ENCODE measurements at places on chromosomes 7 and 10.

- DNase-seq = no peak
These were observed 27.8 kb downstream of the DMBT1 start for GRCh38 chr10:122588381-122588780.

DNA sequence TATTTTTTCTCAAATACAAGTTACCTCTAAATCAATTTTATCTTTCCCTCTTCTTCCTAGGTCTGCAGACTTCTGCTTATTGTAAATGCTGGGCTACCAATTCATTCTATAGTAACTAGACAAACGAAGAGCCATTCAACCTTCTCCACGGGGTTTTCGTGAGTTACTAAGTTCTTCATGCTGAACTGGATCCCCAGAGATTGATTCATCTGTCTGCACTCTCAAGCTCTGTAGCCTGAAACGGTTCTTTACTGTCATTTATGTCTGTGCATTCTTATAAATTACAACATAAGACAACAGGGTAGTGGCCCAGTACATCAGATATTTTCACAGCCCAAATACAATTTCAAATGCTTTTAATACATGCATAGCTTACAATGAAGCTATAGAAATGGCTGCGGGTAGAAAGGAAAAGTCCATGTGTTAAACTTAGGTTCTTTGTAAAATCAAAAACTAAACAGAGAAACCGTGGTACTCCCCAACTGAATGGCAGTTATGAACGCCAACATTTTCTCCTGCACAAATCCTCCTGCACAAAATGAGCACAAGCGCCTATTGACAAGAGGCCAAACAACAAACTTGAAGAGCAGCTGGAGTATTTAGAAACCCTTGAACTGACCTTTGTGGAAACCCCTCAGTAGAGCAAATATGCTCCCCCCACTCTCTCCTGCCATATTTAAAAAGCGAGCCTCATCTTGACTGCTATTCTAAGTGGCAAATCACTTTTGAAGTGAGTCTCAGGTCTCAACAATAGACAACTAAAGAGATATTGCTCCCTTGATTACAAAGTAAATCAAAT, 20.7 kb downstream of the LAMB1 start:
- no peak for DNase-seq

DNA sequence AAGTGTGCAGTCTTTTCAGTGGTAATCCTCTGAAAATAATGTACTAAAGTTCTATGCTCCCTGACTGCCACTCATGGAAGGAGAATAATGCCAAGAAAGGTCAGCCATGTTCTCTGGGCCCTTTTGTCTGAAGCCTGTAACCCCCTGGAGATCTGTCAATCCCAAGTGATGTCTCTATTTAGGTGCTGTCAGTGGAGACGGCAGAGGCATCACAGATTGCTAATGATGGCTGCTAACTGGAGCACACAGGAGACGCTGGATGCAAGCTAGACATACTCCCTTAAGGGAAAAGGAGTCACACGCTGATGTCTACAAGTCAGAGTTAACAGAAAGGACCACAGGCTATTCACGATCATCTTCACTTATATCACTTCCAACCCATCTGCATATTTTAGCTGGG, 118.8 kb downstream of the RSU1 start:
- no peak for DNase-seq

DNA sequence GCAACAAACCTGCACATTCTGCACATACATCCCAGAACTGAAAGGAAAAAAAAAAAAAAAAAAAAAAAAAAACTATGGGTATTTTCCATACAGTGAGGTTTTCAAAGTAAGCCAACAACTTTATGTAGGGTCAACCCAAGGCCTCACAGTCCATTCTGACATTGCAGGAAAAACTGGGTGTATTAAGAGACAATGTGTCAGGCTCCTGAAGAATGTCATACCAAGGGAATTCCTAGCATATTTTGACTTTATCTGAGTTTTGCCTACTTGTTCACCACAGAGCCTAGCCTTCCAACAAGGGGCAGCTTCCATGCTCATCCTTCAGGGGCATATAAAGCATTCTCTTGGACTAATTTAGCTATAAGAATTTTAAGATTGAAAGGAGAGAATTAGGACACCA, 368.9 kb downstream of the PLXDC2 start:
- DNase-seq = no peak

- DNase-seq = peak; percentile 54
These were observed 34.7 kb downstream of the MRPS24 start for GRCh38 chr7:43834463-43835251.

DNA sequence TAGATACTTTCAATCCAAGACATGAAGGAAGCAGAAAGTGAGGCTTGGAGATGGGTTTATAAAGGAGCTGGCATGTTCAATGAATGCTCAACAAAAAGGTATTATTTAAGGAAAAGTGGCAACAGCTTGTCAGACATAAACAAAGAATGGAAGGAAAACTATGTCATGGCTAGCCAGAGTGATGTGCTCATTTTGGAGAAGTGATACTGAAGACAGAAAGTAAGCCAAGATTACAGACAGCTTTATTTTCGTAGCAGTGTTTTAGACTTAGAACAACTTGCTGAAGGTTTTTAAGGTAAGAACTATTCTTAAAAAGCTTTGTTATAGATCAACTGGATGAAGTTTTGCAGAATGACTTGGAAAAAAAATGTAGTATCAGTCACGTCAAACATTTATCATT, 160.5 kb upstream of the FERD3L start:
- DNase-seq = no peak

DNA sequence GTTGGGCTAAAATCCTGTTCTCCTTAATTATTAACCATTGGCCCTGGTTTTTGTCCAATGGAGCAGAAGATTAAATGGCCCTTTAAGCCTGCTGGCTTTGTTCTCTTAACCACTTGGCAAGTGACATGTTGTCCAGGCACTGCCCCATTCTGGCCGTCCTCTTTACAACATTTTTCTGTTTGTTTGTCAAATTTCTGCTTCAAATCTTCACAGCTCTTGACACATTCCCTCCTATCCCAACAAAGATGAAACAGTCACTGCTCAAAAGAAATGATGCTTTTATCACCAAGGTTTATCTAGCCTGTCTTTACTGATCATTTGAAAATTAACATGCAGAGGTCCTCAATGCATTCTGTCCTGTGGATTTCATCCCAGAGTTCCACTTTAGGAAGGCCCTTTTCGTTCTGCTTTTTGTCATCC, 700.4 kb downstream of the KCNMA1 start:
- no peak for DNase-seq

GRCh38 chr10:69895759-69896158, 94.1 kb downstream of the COL13A1 start:
- DNase-seq = no peak

DNA sequence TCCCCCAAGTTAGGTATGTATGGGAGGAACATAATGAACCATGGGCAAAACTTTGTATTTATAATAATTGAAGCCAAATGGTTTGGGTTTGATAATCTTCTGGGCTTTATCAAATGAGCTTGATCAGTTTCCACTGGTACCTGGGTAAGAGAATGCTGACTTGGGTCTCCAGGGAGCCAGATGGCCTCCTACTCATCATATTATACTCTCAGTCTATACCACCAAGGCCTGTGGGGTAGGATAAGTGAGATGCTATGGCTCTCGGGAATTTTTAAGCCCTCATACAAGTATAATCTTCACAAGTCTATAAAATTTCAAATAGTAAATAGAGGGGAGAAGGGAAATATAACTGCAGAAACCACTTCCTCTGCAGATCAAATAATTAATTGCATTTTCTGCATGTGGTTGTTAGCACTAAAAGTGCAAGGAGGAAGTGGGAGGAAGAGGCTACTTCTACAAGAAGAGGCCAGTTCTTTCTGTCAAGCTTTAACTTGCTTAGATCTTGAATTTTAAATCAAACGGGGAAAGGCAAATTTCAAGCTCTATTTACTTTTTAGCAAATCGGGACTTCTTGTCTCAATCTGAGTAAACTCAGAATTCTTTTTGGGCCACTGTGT, 349.0 kb downstream of the SORCS1 start:
- no peak for DNase-seq

- DNase-seq = peak; percentile 91
These were observed 3.4 kb upstream of the PRKCQ start for GRCh38 chr10:6583447-6583846.

DNA sequence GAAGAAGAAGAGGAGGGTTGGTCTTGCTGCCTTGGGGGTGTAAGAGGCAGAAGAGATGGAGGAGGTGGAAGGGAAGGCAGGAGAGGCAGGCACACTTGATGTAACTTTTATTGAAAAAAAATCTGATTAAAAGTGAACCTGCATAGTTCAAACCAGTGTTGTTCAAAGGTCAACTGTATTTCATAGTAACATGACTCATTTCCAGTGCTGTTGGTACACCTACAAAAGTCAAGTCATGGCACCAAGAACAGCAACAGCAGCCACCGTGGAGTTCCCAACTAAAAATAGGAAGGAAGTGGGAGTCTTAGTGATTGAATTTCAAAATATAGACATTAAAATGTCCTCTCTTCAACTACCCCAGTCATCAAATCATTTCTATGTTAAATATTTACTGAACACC, 88.5 kb downstream of the CTNNA3 start:
- DNase-seq = no peak

DNA sequence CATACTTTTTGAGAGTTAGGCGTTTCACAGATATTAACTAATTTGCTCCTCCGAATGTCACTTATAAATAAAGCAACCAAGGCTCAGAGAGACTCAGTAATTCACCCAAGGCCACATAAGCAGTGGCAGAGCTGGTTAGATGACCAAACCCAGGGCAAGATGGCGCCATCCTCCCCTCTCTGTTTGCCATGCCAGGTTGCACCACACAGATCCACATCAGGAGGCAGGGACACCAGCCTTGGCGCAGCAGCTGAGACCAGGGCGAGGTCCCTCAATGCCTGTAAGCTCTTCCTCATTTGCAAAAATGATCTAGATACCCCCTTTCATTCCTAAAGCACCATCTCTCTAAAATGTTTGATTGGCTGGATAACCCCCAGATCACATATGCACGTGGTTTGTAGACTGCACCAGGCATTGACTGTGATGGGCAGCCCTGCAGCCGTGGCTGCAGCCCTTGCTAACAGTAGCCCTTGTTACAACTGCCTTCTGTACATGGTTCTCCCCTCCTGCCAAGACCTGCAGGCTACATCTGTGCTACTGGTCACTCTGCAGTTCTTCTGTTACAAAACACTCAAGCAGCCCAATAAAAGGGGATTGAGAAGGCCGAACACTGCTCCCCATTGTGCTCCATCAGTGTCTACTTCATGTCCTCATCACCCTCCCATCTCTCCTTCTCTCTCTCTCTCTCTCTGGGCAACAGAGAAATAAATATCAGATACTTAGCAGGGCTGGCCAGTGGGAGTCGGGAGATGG, 298.6 kb downstream of the PRPF18 start:
- no peak for DNase-seq

GRCh38 chr10:117257721-117258120, 16.8 kb downstream of the SLC18A2 start:
- no peak for DNase-seq

GRCh38 chr10:94423627-94424026, 21.3 kb downstream of the TBC1D12 start:
- DNase-seq = no peak

- DNase-seq = no peak
These were observed 90.5 kb upstream of the ZNF32 start for GRCh38 chr10:43739161-43739560.

DNA sequence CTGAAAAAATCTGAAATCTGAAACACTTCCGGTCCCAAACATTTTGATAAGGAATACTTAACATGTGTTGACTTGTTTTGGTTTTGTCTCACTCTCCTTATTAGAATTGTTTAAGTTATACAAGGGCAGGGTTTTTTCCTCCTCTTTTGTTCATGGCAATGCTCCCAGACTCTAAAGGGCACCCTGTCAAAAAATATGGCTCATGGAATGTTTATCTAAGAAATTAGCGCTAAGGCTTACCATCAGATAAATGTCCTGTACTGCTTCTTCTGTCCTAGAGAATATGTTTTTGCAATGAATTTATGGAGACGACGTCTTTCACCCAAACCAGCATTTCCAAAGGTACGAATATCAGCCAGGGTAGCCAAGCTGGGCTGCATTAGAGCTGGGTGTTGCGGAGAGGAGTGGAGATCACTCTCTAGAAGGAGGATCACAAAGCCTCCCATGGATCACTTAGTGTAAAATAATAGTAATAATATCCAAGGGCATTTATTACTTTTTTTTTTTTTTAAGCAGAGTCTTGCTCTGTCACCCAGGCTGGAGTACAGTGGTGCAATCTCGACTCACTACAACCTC, 46.8 kb downstream of the ERLIN1 start:
- DNase-seq = no peak

DNA sequence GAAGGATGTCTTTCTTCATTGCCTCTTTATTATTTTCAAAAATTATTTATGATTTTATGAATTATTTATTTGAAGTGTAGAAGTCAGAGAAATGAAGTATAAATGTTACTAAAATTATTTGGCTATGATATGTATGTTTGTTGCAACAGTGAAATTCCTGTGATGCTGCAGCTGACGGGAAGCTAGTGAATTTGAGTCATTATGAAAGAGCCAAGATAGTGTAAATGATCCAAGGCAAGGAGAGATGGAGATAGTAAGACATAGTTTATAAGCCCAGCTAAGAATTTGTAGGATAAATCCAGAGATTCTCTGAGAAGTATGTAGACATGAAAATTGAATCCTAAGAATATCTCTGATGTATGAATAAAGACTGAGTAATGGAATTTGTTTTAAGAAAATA, 30.8 kb downstream of the CASD1 start:
- no peak for DNase-seq

GRCh38 chr10:22658745-22659410, 55.5 kb downstream of the PIP4K2A start:
- DNase-seq = no peak

DNA sequence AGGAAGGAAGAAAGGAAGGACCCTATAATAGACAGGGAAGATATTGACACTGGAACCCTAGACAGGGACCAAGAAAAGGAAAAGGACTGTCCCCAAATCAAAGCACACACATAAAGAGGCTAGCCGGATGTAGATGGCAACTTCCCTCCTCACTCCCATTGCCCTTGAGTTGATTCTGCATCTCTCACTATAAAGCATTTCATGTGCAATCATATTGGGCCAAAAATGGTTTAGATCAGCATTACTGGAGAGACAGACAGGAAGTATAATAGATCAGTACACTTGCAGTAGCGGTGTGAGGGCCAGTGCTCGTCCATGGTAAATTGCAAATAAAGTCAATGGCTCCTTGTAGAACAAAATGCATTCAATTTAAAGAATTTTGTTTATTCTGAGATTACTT, 8.4 kb downstream of the IFIT3 start:
- DNase-seq = no peak

- DNase-seq = no peak
These were observed 62.9 kb downstream of the ELMO1 start for GRCh38 chr7:37385787-37386186.

GRCh38 chr7:37365405-37365804, 83.3 kb downstream of the ELMO1 start:
- no peak for DNase-seq

DNA sequence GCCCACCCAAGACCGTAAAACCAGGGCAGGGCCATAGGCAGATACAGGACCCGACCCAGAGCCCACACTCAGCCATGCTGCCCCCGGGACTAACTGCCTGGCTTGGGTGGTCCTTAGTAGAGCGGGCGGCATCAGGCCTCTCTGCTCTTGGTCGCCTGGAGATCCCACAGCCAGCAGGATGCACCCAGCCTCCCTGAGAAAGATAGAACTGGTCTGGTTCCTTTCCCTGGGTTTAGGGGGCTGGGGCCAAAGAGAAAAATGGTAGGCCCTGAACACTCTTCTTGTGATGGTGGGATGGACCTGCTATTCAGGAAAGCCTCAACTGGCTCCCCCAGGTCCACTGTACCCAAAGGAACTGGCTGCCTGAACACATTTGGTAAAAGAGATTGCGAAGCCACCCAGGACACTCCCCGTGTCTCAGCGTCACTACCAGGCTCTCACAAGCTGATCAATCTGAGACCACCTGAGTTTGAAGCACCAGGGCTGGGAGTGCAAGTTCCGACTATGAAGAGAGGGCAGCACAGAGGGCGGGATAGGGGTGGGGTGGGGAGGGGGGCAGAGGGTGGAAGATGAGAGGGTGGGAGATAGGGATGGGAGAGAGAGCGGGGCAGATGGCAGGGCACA, 591.5 kb downstream of the DNAJB6 start:
- no peak for DNase-seq

All from CD4-positive, alpha-beta T cell treated with Interleukin-15 for 1 hour (primary cell).